ENCODE measurements at places on chromosomes 3 and 15.

DNA sequence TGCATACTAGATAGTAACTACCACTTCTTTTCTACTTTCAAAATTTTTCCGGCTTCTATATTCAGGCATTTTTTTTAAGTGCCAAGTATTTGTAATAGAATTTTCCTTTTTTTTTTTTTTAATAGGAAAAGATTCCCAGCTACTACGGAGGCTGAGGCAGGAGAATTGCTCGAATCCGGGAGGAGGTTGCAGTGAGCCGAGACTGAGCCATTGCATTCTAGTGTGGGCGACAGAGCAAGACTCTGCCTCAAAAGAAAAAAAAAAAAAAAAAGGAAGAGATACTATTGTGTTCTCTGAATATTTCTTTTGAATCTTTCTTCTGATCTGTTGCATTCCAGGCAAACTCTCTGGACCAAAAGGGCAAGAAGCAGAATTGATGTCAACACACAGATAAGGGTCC, 557.3 kb downstream of the FGF12 start:
- no peak for DNase-seq

GRCh38 chr3:196115678-196116083, 33.8 kb upstream of the TFRC start:
- no peak for DNase-seq

DNA sequence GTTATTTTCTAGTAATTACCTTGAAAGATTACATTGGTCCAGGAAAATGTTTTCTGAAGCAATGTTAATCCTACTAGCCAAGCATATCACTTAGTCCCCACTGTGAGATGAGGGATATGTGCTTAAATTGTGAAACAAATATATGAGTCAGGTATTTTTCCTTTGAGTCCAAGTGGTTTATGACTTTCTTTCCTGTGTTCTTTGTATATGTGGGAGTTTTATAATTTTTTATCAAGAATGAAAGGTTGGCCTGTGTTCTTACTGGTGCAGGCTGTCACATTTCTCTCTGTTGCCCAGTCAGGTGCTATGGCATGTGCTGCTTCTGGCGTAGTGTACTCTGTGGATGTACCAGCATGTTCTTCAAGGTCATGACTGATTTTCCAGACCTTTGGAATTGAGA, 147.4 kb downstream of the CMSS1 start:
- no peak for DNase-seq

GRCh38 chr15:72203507-72203837, 5.9 kb upstream of the GRAMD2A start:
- DNase-seq = no peak

- no peak for DNase-seq
Measured at GRCh38 chr3:18575573-18575972, 150.4 kb upstream of the SATB1 start.

DNA sequence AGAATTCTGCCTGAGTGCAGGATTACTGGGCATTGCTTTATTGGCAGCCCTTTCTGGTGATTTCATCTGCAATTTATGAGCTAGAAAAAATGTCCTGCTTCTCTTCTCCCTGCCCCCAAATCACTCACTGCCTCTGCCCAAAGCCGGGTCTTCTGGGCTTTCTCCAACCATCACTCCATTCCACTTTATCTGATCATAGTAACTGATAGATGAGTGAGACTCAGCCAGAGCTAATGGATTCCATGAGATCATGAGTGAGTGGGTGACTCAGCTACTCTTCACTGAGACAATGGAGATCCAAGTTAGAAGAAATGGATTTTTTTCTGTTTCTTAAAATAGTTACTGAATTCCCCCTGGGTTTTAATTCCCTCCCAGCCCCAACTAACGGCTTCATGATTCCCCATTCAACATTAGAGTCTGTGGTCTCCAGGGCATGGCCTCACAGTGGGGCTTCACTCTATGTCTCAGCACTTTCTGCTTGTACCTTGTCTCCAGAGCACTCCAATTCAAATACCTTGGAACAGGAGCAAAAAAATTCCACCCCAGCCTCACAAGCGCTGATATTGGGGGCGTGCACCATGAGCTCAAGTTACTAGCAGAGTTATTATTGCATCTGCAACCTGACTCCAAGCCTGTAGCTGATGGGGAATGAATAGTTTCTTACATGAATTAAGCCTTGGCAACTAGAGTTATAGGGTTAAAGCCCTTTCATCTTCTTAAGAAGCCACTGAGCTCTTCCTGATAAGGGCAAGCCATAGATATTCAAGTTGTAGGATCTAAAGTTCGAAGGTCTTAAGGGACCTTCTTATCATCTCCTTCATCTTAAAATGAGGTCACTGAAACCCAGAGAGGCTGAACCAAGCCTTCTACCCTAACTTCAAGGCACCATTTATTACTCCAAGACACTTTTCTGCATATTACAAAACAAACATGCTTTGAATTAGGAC, 85.9 kb downstream of the AGBL1 start:
- no peak for DNase-seq

GRCh38 chr15:84597296-84597695, 3.5 kb upstream of the ZSCAN2 start:
- DNase-seq = no peak

Measured in NCI-H1048 (cell line).